ENCODE measurements at places on chromosomes 13 and 19.

DNA sequence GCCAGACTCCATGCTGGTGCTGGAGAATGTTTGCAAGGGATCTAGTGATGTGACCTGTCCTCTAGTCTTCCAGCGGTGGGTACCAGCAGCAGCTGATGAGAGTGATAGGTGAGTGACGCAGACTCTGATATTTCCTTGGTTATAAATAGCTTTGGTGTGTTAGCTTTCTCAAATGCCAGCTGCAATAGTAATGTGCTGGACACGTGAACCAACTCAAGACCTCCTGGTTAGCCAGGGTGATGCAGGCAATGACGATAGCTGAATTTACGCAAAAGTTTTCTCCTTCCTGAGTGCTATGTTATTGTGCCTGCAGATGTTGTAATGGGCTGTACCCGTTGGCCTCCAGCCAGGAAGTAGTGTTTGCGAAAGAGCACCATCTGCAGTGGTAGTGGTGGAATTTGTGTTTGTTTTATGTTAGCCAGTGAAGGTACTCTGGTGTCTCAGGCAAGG is 129.5 kb downstream of the CYSLTR2 start:
- DNase-seq: no peak

DNA sequence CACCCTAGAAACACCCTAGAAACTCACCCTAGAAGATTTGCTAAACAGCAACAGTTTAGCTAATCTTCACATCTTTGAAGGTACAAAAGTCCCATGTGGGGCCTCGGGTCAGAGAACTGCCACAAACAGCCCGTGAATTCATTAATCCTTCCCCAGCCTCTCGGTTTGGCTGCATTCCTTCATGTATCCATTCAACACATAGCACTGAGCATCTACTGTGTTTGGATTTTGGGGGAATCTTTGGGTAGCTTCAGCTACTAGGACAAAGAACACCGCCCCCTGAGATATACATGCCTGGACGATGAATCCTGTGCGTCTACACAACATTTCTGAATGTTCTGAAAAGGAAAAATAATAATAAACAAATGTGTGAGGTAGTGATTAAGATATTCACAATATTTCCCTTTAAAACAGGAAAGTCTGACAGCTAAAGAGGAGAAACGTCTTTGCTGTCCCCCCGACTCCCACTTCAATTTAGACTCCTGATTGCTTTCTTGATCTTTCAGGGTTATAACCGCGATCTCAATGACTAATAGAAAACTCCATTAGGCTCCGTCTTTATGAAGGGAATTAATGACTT is 63.5 kb downstream of the ALOX5AP start:
- DNase-seq: no peak

DNA sequence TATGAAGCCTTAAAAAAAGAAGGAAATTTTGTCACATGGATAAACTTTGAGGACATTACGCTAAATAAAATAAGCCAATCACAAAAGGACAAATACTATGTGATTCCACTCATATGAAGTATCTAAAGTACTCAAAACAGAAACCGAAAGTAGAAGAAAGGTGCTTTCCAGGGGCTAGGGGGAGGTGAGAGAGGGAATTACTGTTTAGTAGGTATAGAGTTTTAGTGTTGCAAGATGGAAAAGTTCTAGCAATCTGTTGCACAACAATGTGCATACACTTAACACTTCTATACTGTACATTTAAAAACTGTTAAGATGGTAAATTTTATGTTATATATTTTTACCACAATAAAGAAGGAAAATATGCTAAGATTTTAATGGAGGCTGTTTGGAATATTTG is 83.0 kb downstream of the POLR1D start:
- DNase-seq: no peak

- DNase-seq: no peak
Measured at GRCh38 chr19:51587264-51588191, 16.4 kb downstream of the ZNF175 start.

DNA sequence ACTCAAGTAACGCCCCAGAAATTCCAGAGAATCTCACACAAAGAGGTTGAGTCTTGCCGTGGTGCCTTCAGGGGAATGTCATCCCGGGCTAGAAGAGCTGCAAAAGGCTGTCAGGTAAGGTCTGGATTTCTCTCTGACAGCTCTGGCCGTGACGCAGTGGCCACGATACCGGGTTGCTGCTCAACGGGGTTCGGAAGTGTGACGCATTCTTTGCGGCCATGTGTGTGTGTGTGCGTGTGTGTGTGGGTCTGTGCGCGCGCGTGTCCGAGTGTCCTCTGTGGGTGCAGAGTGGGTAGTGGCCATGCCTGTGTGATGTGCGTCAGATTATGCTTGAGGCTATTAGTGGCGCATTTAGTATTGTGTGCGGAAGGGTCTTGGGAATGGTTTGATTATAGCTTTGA is 306 bp downstream of the ZNF540 start:
- DNase-seq: no peak

GRCh38 chr13:61696676-61697075 is 281.0 kb upstream of the PCDH20 start:
- no peak for DNase-seq

- no peak for DNase-seq
Measured at GRCh38 chr13:25345576-25345975, 26.2 kb upstream of the ATP8A2 start.

GRCh38 chr13:25910991-25911419 is 140.8 kb downstream of the SHISA2 start:
- DNase-seq: no peak

DNA sequence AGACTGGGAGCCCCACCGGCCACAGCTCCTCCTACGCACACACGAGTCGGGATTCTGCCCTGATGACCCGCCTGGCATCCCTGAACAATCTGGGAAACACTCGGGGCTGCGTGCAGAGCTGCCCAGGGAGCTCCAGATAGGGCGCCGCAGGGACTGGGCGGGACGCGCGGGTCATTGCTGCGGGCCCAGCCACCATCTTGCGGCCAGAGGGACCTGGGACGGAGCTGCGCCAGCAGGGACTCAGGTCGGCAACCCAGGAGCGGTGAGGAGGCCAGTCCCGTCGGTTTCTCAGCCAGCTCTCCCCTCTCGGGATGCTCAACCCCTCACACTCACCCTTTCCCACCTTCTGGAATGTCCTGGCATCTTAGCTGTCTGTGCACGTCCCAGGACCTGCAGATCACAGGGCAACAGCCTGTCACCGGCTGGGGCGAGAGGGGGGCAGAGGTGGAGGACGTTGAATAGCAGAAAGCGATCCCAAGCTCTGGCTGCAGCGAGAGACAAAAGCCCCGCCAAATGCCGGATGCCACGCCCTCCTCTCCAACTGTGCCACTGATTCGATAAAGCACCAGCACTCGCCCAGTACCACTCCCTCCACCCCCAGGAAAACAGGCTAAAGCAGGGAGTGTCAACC is 20.4 kb upstream of the ZNF91 start:
- no peak for DNase-seq

DNA sequence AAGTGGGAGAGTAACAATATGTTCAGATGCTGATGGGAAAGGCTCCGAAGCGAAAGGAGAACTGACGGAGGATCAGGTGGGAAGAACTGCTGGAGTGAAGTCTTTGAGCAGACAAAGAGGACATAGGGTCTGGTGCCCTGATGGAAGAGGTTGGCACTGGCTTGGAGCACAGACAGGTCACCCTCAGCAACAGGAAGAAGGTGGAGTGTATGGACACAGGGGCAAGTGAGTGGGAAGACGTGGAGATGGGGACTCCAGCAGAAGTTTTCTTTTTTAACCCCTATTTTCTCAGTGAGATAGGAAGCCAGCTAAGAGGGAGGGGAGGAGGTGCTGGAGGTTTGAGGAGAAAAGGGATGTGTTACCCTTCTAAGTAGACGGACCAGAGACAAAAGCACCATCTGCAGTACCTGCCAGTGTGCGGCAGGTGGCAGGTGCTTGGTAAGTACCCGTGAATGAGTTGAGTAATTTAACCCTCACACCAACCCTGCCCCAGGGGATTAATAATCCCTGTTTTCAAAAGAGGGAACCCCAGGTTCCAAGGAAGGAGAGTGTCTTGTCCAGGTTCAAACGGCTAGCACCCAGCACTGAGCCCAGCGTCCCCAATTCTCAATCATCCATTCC is 11.2 kb downstream of the HAS1 start:
- DNase-seq: no peak

GRCh38 chr13:77806518-77806917 is 109.0 kb downstream of the SLAIN1 start:
- no peak for DNase-seq

DNA sequence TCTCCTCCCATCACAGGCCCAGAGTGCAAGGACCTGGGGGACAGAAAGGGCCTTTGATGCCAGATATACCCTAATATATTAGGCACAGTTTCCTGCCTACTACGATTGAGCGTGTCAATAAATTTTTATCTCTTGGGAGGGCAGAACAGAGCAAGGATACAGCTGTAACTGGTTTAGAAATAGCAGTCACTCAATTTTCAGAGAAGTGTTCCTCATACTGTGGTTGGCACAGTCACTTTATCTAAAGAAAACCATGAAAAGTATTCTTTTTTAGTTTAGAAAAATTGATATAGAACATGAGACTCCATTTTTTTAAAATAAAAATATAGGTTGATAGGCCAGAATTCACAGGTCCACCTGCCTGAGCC is 460 bp upstream of the ZNF155 start:
- DNase-seq: no peak

GRCh38 chr13:19067767-19068166 is 113.9 kb downstream of the TUBA3C start:
- DNase-seq: no peak

DNA sequence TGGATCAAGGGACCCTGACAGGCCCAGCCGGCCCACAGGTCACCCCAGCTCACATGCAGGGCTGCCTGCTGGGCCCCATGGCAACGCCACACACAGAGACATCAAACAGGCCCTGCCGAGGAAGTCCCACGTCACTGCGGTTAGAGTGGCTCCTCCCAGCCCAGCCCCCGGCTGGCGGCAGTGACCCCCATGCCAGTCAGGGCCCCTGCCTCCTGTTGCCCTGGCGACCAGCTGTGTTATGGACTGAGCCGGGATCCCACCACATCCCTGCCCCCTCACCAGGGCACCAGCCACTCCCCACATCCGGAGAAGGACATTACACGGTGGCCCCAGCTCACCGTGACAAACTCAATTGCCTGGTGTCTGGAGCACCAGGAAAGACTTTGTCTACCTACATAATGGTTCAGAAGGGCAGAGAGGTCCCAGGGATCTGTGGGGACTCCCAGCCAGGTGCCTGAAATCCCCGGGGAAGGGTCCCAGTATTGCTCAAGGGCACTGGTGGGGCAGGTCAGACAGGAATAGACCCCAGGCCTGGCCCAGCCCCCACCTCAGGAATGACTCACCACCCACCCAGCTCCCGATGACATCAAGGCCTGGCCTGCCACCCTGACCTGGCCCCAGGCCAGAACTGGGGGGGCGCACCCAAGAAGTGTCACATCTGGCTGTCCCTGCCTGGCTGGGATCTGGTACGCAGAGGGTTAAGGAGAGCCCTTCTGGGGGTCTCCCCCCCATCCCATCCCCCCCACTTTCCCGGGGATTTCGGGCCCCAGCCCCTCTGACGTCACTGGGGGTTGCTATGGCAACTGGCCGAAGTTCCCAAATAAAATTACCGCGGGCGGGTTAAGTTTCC is 30.2 kb upstream of the NANOS3 start:
- DNase-seq: peak; percentile 76

DNA sequence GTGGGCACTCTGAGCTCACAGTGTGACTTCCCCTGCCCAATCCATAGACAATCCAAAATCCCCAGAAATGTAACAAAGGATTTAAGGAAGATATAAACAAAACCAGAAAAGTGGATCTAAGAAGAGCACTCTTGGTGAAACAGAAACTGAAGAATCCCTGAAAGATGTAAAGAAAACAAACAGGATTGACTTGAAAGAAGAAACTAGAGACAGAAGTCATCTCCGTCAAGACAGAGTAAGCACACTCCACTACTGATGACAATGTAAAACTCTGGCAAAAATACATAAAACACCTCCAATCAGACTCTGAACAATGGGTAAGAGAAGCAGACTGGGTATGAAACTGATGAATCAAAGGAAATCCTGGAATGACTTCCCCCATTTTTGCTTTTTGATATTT is 13.5 kb downstream of the TUBGCP3 start:
- DNase-seq: no peak

DNA sequence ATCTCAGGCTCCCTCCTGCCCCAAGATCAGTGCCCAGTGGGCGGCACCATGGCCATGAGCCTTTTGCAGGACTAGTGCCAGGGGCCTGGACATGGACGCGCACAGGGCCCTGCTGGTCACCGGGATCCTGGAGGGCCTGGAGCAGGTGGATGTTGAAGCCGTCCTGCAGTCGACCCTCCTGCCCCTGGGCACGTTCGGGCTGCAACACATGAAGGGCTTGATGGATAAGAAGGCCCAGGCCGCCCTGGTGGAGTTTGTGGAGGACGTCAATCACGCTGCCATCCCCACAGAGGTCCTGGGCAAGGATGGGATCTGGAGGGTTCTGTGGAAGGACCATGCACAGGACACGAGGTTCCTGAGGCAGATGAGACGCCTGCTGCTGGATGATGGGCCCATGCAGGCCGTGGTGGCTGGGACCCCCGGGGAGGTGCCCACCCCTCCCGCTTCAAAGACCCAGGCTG is 38.0 kb upstream of the PNMA8B start:
- DNase-seq: no peak

DNA sequence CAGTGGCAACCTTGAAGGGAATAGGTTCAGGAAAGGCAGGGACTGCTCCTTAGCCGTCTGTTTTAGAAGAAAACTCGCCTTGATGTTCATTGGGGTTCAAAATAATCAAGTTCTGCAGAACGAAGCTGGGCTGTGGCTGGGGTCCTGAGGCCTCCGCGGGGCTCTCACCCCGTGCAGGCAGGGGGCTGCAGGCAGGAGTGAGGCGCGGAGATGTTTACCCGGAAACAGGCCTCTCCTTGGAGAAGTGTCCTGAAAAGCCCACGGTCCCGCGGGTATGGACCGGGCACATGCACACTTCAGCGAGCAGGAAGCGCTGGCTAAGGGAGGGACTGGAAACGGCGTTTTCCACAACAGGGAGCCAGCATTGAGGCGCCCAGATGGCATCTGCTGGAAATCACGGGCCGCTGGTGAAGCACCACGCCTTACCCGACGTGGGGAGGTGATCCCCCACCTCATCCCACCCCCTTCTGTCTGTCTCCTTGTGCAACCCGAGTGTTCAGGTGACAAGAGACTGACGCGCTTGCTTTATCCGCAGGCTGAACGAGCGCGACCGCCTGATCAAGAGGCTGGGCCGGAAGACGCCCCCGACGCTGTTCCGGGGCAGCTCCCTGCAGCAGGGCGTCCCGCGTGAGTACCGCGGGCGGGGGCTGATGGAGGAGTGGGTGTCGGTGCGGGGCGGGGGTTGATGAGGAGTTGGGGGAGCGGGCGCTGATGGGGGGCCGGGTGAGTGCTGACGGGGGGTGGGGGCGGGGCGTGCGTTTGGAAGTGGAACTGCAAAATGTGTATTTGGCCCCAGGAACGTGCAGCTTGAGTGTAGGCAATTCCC is 39.6 kb downstream of the SHISA2 start:
- DNase-seq: no peak

- DNase-seq: peak; percentile 17
Measured at GRCh38 chr13:70253834-70254233, 145.6 kb upstream of the KLHL1 start.

Measured in NCI-H446 treated with DMSO at 0.1 percent for 48 hours (cell line).